ENCODE measurements at places on chromosomes 3 and 15. TPM values are rescaled to one million over a fixed set of nuclear protein-coding genes. Genes with fewer than 3 reads are reported as not detected.

DNA sequence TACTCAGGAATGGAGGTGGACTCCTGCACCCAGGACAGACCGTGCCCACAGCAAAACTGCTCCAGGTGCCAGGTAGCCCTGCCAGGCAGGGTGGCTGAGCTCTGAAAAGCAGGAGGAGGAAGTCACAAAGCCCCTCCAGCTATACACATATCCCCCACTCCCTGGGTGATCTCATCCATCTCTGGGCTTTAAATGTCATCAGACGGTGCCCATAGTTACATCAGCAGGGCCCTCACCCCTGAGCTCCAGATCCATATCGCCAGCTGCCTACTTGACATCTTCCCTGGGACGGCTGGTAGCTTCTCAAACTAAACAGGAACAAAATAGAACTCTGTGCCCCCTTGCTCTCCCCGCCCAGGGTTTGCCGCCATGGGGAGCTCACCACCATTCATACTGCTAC is 87.7 kb downstream of the MEGF11 start:
- no peak for DNase-seq
- H3K27me3 ChIP-seq = no peaks in the 10 kb centered on the region
- no peak overlapping the region for H3K4me3 ChIP-seq

DNA sequence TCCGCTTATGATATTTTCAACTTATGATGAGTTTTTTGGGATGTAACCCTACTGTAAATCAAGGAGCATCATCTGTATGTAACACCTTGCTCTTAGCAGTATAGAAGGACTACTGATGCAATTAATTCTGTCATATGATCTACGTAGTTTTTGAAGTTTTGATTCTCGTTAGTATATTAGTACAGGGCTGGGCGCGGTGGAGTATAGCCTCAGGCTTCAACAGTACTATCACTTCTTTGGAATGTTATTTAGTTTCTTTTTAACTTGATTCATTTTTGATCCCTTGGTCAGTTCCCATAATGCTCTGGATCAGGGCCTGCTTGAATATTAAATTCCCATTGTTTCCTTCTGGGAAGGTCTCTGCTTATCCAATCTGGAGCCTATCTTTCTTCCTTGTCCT is 23.9 kb upstream of the AP4E1 start:
- no peak for DNase-seq
- no peak overlapping the region for H3K4me3 ChIP-seq
- no peaks in the 10 kb centered on the region for H3K27me3 ChIP-seq
- H3K27ac ChIP-seq = no peak overlapping the region
- peaks cover 77% of the 10 kb centered on the region for H3K4me1 ChIP-seq

DNA sequence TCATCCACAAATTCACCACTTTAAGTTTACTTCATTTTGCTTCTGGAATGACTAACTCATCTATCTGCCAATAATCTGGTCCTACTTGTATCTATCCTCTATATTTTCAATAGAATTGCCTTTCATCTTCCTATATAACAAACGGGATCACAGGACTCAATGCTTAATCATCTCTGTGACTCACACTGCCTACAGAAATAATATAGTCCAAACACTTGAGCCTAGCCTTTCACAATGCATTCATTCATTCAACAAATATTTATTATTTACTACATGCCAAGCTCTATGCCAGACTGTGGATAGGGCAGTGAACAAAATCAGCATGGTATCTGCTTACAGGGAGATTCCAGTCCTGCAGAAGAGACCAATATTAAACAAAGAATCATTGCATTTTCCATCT is 16.6 kb upstream of the AGTR1 start:
- no peak overlapping the region for H3K27ac ChIP-seq
- no peak overlapping the region for H3K4me3 ChIP-seq
- peaks cover 5% of the 10 kb centered on the region for H3K27me3 ChIP-seq
- H3K4me1 ChIP-seq = no peaks in the 10 kb centered on the region

DNA sequence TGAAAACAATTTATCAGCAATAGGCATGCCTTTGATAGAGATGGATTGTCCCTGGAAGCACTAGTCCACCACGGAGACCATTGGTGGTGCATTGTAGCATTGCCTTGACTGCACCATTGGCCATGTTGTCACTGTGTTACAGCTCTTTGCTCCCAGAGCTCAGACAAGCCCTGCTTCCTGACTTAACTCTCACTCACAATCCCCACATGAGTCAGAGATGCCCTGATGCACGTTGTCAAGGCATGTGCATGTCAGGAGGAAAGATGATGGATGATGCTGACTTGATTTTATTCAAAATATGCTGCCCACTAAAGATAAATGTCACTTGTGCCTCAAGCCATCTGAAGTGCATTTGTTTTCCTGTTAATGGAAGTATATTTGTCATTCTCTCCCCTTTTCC is 266.1 kb downstream of the ARRDC4 start:
- H3K27me3 ChIP-seq = no peaks in the 10 kb centered on the region
- DNase-seq = no peak
- H3K36me3 ChIP-seq = no peaks in the 10 kb centered on the region
- no peaks in the 10 kb centered on the region for H3K4me1 ChIP-seq
- no peak overlapping the region for H3K4me3 ChIP-seq

DNA sequence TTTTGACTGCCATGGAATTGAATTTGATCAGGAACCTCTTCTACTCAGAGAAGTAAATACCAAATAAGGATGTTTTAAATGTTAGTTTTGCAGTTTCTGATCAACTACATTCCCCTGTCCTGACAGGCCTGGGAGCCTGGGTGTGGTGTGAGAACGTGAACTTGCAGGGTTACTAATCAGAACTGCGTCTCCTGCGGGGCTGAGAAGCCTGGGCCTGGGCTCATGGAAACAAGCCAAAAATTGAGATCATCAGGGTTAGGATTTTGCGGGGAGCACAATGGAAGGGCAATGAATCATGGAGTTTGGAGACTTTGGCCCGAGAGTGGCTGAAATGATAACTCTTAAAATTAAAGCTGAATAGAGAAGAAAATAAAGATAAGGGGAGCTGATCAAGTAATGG is 47.8 kb upstream of the C3orf70 start:
- no peak overlapping the region for H3K27ac ChIP-seq
- no peaks in the 10 kb centered on the region for H3K27me3 ChIP-seq
- H3K36me3 ChIP-seq = no peaks in the 10 kb centered on the region
- H3K4me3 ChIP-seq = no peak overlapping the region
- H3K4me1 ChIP-seq = no peaks in the 10 kb centered on the region

DNA sequence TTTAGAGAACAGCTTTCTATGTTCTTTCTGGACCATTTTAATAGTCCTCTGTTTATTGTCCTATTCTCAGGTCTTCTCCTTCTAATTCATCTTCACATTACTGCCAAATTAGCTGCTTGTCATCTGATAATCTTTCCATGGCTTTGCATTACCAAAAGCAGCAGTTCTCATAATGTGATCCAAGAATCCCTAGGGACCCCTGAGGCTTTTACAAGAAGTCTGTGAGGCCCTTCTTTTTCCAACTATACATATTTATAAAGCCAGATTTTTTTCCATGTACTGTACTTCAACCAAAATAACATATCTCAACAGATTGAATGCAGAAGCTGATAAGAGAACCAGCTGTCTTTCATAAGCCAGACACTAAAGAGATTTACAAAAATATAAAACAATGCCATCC is 162.5 kb upstream of the BFSP2 start:
- H3K27me3 ChIP-seq = no peaks in the 10 kb centered on the region
- H3K4me1 ChIP-seq = no peaks in the 10 kb centered on the region

DNA sequence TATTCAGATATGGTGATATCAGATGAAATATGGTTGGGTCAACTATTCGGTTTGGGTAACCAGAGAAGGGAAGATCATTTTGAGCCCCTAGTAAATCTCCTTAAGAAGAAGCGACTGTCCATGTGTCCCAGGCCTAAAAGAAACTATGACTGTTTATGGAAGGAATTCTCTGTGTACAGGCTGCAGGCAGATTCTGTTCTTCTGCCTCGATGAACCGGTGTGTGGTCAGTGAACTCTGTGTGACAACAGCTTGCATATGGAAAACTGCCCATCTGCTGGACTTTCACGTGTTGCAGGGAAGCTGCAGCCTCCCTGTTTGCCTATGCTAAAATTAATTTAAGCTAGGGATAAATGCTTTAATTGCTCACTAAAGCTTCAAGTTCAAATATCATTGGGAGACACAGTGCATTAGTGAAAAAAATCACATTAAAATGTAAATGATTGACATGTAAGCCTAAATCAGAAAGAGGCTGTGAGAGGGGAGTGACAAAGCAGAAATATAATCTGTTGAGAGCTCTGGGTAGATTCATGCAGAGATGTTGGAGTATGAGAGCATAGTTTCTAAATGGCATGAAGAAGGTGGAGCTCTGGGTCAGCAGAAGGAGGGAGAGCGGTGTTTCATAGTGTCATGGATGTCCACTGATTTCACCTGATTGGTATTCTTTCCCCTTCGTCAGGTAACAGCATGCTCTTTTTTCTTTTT is 65.4 kb upstream of the PFN2 start:
- no peaks in the 10 kb centered on the region for H3K27me3 ChIP-seq
- H3K36me3 ChIP-seq = no peaks in the 10 kb centered on the region
- H3K4me3 ChIP-seq = no peak overlapping the region
- no peak for DNase-seq

- H3K4me3 ChIP-seq = no peak overlapping the region
- no peaks in the 10 kb centered on the region for H3K4me1 ChIP-seq
- H3K27me3 ChIP-seq = no peaks in the 10 kb centered on the region
- no peaks in the 10 kb centered on the region for H3K36me3 ChIP-seq
- DNase-seq = no peak
Observed at GRCh38 chr3:20225769-20226168, 39.8 kb upstream of the SGO1 start.

- H3K36me3 ChIP-seq = no peaks in the 10 kb centered on the region
- peak; percentile 65 for DNase-seq
- peaks cover 8% of the 10 kb centered on the region for H3K4me1 ChIP-seq
- no peak overlapping the region for H3K4me3 ChIP-seq
- H3K27me3 ChIP-seq = no peaks in the 10 kb centered on the region
- H3K27ac ChIP-seq = no peak overlapping the region
Observed at GRCh38 chr3:130857336-130858026, 36.4 kb upstream of the ATP2C1 start.

DNA sequence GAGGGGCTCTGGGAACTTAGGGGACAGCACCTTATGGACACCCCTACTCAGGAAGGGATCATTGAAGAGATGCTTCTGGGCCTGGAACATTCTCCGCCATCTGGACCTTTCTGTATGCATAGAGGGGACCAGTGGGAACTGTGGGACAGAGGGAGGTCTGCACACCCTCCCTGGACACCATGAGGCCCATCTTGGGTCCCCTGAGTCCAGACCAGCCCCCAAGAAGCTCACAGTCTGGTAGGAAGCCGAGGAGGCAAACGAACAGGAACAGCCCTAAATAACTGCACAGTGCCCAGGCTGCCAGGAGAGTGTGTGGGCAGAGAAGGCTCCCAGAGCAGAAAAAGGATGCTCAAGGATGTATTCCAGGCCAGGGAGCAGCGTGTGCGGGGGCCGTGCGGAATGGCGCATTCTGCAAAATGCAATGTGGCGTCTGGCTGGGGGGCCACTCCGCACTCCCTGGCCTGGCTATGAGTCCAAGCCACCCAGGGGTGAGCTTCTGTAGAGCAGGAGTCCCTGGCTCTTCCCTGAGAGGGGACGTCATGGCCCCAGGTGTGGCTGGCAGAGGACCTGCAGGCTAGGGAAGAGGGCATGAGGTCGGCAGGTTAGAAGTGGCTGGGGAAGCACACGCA is 24.5 kb upstream of the KLF13 start:
- no peaks in the 10 kb centered on the region for H3K27me3 ChIP-seq
- DNase-seq = no peak
- H3K4me3 ChIP-seq = no peak overlapping the region
- H3K27ac ChIP-seq = no peak overlapping the region

- no peaks in the 10 kb centered on the region for H3K4me1 ChIP-seq
- no peaks in the 10 kb centered on the region for H3K27me3 ChIP-seq
- no peaks in the 10 kb centered on the region for H3K36me3 ChIP-seq
- H3K27ac ChIP-seq = no peak overlapping the region
- no peak for DNase-seq
Observed at GRCh38 chr3:73523661-73524060, 101.1 kb downstream of the PDZRN3 start.

DNA sequence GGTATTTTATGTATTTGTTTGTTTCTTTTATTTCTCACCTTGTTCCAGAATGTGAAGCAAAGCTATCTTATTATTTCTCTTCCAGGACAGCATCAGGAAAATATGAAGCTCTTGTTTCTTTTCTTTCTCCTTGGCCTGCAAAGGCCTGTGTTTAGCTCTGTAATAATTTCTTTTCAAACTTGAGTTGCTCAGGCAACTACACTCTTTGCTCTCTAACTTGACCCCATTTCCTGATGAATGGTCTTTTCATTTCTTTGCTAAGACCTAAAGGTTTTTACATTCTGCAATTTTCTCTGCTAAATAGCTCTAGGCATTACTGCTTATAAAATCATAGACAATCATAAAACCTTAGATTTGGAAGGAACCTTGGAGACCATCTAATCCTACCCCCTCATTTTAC is 26.2 kb upstream of the ZNF770 start:
- H3K4me1 ChIP-seq = peaks cover 7% of the 10 kb centered on the region
- DNase-seq = no peak
- H3K36me3 ChIP-seq = no peaks in the 10 kb centered on the region
- H3K27ac ChIP-seq = no peak overlapping the region

The ATG7 gene
- polyA plus RNA-seq = 89.7 TPM

The NR2E3 gene
- not detected for polyA plus RNA-seq

The CRYGS gene
- polyA plus RNA-seq = not detected

The RETNLB gene
- not detected for polyA plus RNA-seq

The KLHL6 gene
- polyA plus RNA-seq = 5.7 TPM

The ZNF774 gene
- polyA plus RNA-seq = 0.12 TPM

The TGFBR2 gene
- 46.6 TPM for polyA plus RNA-seq

All from CD14-positive monocyte (primary cell).